ENCODE measurements at places on chromosomes 5 and 9.

DNA sequence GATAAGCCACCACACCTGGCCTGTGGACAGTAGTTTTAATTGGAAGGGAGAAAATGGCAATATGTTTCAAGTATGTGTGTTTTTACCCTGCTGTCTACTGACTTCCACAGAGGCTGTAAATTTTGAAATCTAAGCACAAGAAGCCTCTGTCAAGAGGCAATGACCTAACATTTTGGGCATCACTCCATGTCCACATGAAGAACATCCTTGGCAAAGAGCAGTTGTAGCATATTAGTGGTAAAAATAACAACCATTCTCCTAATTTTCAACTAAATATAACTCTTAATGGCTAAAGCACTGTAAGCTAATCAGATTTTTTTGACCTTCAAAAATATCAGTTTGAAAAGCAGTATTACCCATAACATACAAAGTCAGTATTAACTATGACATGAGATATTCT is 100.3 kb upstream of the APC start:
- peak; percentile 56 for DNase-seq

- DNase-seq = no peak
Measured at GRCh38 chr9:112180387-112180881, 5.3 kb upstream of the SUSD1 start.

DNA sequence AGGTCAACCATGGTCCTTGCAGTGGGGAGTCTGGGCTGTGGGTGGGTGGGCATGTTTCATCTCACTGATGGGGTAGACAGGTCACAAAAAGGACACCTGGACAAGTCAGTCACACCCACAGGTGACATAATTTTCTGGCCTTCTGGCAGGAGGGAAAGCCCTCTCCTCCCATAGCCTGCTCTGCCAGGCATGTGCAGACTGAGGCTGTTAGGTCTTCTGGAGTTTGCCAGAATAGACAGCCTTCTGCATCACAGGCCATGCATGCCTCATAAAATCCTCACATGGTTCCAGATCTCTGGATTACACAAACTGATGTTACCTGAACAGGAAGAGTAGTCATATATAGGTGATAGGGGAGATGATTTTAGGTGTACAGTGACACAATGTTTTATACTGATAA is 49.1 kb downstream of the ARHGAP26 start:
- DNase-seq = no peak

DNA sequence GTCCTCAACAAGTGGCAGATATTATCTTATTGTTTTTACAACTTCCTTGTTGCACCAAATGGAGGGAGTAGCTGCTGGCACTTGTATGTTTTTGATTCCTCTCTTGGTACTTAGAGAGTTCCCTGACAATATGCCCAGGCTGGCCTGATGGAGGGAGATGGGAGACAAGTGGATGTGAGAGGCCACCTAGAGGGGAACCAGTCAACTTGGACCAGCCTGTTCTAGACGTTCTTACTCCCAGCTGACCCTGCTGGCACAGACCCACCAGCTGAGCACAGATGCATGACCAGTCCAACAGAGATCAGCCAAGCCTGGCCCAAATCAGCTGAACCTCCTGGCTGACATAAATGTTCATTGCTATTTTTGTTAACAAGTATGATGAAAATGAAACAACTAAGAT is 60.9 kb upstream of the GDNF start:
- DNase-seq = peak; percentile 10

- no peak for DNase-seq
Measured at GRCh38 chr5:89191374-89191773, 308.4 kb upstream of the MEF2C start.

DNA sequence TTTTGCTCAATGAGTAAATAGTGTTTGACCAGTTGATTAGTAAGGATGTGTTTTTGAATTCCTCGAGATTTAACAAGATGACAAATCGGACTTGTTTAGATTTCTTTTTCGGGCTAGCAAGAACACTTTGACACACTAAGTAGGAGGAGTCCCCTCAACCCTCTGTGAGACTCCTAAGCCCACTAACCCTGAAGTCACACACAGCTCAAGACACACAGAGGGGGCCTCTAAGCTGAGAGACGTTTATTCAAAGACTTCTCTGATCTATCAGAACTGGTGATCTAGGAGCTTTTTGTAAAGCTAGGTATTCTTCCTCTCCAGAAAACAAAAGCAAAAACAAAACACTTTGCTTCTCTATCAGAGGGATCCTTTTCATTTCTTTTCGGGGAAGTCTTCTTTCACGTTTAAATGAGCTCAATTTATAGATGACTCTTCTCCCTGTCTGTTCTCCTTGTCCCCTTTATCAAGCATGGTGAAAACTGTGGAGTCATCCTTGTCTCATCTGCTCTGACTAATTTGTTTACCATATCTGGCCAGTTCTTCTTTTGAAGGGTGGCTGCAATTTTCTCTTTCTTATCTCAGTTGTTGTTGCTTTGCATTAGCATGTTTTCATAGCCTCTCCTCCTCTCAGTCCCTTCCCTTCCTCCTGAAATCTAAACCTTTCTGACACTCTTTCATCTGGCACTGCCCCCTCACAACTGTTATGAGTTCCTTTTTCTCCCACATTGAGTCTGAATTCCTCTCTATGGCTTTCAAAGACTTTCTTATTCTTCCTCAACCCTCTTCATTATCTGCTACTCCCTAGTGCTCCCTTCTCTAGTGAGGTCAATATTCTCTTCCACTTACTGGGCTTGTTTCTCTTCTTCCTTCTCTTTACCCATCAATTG is 68.5 kb upstream of the RAI14 start:
- DNase-seq = no peak

- DNase-seq = no peak
Measured at GRCh38 chr9:72596451-72597180, 75.2 kb downstream of the TMC1 start.

DNA sequence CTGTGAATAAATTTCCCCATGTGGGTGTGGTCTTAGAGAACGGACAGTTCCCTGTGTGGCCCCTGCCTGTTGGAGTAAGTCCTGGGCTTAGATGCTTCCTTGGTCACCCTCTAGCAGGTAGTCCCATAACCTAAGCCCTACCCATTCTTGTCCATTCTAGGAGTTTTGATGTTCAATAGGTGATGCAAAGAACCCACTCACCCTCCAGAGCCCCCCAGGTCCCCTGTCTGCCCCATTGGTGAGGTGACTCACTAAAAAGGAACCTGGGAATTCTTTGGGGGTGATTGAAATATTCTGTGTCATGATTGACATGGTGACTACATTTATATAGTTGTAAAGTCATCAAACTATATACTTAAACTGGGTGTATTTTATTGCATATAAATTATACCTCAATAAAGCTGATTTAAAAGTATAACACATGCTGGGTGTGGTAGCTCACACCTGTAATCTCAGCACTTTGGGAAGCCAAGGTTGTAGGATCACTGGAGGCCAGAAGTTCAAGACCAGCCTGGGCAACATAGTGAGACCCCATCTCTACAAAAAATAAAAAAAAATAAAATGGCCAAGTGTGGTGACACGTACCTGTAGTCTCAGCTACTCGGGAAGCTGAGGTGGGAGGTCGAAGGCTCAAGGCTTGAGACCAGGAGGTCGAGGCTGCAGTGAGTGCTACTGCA is 20.8 kb upstream of the GTF3C5 start:
- no peak for DNase-seq

DNA sequence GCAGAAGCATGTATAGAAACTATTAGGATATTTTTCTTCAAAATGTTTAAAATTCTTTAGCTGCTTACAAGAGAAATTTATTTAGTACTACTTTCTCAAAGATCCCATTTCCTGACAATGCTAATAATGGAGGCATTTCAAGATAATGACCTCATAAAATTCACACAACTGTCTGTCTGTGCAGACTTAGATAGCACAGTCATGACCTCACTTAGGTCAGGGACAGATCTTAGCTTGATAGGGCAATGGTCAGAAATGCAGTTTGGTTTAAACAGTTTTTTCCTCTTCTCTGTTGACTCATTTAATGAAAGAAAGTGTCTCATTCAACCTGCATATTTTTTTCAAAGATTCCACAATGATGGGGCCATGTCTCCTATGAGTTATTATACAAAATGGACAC is 128.4 kb downstream of the GRIA1 start:
- DNase-seq = no peak

GRCh38 chr5:163362840-163363371 is 74.5 kb upstream of the CCNG1 start:
- no peak for DNase-seq

DNA sequence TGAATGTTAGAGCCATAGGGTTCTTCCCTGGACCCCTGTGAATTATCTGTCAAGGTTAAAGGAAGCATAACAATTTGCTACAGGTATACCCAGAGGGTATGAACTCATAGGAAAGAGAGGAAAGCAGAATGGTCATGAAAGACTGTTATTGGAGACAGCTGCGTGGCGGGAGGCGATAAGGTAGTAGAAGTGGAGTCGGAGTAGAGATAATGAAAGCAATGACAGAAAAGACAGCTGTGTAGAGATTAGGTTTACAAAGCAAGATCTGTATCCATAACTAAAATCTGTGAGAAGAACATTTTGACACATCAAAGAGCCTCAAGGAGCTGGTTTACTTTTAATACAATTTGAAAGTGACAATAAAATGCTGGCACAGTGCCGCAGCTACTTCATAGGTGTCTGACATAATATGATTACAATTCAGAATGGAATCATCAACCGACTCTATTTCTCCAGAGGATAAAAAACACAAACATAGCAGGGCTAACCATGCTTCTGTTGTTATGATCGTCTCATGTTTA is 603.9 kb downstream of the CDH12 start:
- no peak for DNase-seq

DNA sequence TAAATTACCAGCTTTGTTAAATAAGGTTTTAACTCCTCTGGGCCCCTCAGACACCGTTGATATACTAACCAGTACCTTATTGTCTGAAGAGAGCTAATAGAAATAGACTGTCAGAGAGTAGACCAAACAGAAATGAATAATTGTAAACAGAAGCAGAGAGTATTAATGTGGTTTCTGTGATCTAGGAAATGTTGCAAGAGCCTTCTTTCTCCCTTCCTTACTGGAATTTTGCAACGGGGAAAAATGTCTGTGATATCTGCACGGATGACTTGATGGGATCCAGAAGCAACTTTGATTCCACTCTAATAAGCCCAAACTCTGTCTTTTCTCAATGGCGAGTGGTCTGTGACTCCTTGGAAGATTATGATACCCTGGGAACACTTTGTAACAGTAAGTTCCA is 5.1 kb downstream of the TYRP1 start:
- no peak for DNase-seq

- DNase-seq = no peak
Measured at GRCh38 chr5:144084971-144085370, 85.5 kb downstream of the YIPF5 start.

GRCh38 chr9:130242270-130243014 is 23.1 kb upstream of the HMCN2 start:
- no peak for DNase-seq

DNA sequence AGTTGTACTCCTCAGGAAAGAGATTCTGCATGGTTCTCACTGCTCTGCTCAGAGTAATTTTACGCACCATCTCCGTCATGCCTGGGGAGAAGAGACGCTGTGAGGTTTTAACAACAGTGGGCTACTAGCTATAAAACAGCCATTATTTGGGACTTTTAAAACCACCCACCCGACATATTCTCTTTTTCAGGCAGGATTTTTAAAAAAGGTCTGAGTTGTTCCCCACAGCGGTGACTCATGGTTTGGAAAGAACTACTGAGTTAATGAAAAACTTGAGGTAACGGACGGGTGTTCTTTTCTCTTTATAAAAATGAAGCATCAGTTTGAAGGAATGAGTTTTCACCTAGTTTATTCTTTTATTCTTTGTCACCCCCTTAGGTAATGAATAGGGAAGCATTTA is 61.3 kb downstream of the TTLL11 start:
- no peak for DNase-seq

DNA sequence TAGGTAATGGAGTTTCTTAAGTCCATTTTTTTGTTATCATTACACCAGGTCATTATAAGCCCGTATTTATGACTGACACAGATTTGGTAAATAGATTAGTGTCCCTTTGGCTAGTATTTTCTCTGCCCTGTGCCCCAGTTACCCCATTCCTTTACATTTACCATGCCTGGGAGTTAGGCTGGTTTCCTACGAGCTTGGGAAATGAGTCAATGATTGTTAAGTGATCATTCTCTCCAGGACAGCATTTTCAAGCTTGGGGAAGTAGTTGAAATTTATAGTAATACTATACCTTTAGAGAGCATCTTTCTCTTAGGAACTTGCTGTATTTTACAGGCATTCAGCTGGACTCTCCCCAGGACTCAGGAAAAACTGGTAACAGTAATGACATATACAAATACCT is 573.1 kb downstream of the TLE4 start:
- no peak for DNase-seq

DNA sequence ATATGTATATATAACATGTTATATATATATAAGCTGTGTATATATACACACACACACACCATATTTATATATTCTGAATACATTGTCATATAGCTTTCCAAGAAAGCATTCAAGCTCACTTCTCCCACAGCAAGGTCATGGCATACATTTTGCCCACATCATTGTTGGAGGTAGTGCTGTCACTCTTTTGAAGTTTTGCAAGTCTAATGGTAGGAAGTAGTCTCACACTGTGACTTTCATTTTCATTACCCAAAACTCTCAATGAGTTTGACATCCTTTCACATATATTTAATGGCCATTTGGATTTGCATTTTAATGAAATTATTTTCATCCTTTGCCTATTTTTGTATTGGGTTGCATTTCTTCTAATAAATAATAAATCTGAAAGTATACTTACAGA is 59.8 kb upstream of the COX7C start:
- DNase-seq = no peak

- no peak for DNase-seq
Measured at GRCh38 chr5:609506-609905, 2.6 kb upstream of the CEP72 start.

GRCh38 chr5:9468060-9468388 is 77.9 kb downstream of the SEMA5A start:
- peak; percentile 46 for DNase-seq

GRCh38 chr9:28929433-28929832 is 1356.2 kb upstream of the C9orf72 start:
- no peak for DNase-seq

GRCh38 chr5:542319-543311 is 18.4 kb upstream of the SLC9A3 start:
- no peak for DNase-seq

DNA sequence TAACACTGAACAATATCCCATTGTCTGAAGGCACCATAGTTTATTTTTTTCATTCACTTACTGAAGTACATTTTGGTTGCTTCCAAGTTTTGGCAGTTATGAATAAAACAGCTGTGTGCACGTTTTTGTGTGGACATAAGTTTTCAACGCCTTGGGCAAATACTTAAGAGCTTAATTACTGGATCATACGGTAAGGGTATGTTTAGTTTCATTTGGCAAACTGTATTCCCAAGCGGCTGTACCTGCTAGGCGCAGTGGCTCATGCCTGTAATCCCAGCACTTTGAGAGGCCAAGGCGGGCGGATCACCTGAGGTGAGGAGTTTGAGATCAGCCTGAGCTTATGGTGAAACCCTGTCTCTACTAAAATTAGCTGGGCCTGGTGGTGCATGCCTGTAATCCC is 63.7 kb upstream of the FAM120A start:
- DNase-seq = no peak

GRCh38 chr5:96431376-96432187 is 1.5 kb downstream of the PCSK1 start:
- no peak for DNase-seq

GRCh38 chr5:74085782-74086181 is 459.8 kb downstream of the ARHGEF28 start:
- no peak for DNase-seq

GRCh38 chr5:42992088-42992879 is 47.8 kb downstream of the ANXA2R start:
- peak; percentile 57 for DNase-seq
